Neural progenitor cell (in vitro differentiated cells): ENCODE measurements at places on chromosomes 3 and 15. TPM values are rescaled to one million over a fixed set of nuclear protein-coding genes. Genes with fewer than 3 reads are reported as not detected.

- no peak for DNase-seq
- peaks cover 23% of the 10 kb centered on the region for H3K4me1 ChIP-seq
- H3K36me3 ChIP-seq: no peaks in the 10 kb centered on the region
- H3K27ac ChIP-seq: no peak overlapping the region
- no peak overlapping the region for H3K4me3 ChIP-seq
- H3K27me3 ChIP-seq: no peaks in the 10 kb centered on the region
These were observed 200.5 kb downstream of the AKAP13 start for GRCh38 chr15:85580879-85581278.

The AGBL1 gene
- total RNA-seq: 5.5 and 6.2 TPM in 2 replicates

DNA sequence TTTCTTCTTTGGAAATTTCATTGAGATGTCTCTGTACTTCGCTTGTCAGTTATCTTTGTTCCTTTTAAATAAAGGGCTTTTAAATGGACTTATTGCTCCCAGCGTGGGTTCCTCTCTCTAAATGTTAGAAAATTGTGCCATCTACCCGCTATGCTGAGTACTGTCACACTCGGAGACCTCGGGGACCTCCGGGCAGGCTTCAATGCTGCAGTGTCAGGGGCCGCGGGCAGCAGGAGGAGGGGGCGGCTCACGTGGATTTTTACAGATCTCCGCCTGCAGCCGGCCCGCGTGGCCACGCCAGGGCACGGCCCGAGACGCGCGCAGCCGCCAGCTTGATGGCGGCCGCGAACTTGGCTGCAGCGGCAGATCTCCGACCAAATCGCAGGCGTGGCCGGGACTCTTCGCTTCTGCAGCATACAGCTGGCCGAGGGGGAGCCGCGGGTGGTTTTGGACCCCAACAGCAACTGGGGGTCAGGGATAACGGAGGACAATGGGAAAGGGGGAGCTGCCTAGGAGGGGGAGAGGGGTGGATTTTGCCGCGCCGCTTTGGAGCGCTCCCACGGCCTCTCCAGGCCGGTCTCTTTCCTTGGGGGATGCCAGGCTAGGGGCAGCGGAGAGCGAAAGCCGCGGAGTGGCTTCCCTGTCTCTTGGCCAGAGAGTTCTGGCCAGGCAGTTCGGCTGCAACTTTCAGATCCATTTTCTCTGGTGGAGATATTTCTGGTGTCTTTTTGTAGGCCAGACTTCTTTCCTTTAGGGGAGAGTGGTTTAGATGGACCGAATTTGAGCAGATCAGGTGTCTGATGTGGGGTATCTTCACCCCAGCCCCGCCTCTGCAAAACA lies 15.3 kb downstream of the NR2F2 start:
- H3K27me3 ChIP-seq: peaks cover 24% of the 10 kb centered on the region
- H3K4me1 ChIP-seq: peaks cover 92% of the 10 kb centered on the region
- DNase-seq: peak; percentile 92
- no peak overlapping the region for H3K27ac ChIP-seq
- peak overlapping the region; percentile 92 for H3K4me3 ChIP-seq

The SH2D7 gene
- not detected in 2 replicates for total RNA-seq

The CNTN4 gene
- 5.1 and 5.2 TPM in 2 replicates for total RNA-seq

The SMCO1 gene
- not detected in 2 replicates for total RNA-seq

The SAMD7 gene
- not detected in 2 replicates for total RNA-seq
